ENCODE measurements at places on chromosomes 11 and 22.

DNA sequence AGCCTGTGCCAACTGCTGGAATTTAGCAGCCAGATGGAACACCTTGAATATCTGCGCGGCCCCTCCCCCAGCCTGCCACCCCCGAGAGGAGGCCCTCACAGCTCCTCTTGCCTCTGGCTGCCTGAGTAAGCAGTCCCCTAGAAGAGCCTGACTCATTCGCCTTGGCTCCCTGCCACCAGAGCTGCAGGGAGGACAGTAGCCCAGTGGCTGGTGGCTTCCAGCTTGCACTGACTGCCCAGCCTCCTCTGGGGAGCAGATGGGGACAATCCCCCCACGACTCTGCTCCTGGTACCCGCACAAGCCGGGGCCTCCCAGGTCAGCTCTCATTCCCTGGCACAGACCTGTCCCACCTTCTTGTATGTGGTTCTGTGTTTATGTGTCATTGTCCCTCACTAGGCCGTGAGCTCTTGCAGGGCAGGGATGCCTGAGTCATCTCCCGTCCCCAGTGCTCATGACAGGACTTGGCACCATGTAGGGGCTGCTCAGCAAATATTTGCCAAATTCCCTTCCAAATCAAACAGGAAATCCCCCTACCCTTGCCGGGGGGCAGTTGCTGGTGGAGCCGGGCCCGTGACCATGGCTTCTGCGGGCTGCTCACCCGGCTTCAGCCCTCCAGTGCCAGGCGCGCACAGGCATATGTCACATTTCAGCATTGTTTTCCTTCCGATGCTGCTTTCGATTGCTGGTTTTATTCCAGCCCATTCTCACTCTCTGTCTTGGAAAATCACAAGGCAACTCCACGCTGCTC is 43.6 kb downstream of the CACNG2 start:
- peak; percentile 97 for DNase-seq

DNA sequence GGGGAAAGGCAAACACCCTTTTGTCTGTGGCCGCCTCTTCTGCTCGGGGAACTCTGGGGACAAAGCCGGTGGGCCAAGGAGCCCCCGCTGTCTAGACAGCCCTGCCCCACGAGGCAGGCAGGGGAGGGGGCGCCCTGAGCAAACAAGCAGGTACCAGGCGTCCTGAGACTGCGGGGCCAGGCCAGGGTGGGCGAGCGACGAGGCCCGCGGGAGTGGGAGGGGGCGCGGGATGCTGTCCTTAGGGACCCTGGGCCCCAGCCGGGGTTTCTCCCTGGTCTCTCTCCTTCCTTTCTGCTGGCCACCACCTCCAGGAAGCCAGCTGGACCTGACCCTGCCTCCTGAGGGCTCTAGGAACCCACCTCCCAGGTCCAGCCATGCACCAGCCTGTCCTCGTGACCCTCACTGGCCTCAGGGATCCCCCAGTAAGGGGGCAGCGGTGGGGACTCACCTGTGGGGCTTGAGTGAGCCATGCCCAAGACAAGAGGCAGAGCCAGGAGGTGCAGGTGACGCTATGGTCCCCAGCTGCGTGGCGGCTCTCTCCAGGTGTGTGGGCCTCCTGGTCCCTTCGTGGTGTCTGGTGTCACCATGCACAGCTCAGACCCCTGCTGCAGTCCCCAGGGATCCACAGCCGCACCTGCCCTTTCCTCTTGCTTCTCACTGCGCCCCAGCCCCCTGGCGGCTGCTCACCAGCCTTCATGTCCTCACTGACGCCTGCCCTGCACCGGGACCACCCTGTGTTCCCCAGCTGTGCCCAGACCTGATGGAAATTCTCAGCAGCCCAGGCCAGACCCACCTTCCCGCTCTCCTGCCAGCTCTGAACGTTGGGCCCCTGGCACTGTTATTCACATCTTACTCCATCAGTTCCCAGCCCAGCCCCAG is 26.5 kb upstream of the MUC5AC start:
- no peak for DNase-seq

- no peak for DNase-seq
Measured at GRCh38 chr11:66280428-66280827, 2.5 kb downstream of the CNIH2 start.

DNA sequence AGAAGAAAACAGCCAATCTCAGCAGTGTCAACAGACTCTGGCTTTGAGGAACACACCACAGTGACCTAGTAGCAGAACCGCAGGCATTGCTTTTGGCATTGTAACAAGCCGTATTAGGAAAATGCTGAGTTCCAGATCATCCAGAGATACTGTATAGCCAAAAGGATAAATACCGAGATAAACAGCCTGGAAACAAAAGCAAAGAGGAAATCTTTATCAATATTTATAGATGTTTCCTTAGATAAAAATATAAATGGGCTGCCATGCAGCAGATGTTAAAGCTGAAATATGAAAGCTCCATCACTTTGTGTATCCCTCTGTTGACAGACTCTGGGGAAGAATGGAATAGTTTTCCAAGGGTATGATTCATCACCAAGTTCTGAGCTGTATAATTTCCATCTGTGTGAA is 98.9 kb upstream of the TP53AIP1 start:
- DNase-seq, result peak; percentile 2

DNA sequence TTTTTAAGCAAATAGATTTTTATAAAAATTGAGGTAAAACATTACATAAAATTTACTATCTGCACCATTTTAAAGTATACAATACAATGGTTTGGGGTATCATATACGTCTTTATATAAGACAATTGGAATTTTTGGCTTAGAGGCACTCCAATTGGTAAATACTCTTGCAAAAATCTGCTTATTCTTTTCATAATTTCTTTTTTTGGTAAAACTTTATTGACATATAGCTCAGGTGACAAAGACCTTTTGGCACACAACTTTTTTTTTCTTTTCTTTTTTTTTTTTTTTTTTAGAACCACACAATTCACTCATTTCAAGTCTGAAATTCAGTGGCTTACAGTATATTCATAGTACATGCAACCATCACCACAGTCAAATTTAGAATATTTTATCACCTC is 57.8 kb downstream of the ATG16L2 start:
- no peak for DNase-seq

DNA sequence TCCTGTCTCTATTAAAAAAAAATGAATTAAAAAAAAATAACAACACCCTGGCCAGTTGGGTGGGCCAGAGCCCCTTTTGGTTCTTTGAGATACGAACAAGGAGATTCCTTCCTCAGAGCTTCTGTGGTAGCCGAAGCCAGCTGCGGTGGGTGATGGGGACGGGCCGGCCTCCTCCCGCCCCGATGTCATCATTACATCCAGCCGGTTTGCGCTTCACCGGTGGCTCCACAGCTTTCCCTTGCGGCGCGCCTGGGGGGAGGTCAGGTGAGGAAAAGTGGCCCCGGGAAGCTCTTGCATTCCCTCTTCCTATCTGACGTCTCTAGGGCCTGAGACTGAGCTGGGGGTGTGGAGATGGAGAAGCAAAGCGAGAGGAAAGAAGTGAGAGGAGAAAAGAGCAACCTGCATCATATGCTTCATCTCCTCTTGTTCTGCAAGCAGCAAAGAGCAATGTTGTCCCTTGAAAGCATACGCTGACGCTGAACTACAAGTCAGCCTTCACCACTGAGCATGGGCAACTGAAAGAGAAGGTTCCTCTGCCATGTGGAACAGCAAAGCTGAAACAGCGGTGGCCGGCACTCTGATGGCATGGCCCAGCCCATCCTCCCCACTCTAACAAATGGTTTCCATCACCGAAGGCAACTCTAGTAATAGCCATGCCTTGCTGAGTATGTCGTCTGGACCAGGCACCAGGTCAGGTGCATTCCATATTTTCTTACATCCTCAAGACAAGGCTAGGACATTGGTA is 6.0 kb downstream of the ADAMTS8 start:
- DNase-seq, result no peak

GRCh38 chr22:44311104-44311854 is 1.5 kb downstream of the SHISAL1 start:
- no peak for DNase-seq

DNA sequence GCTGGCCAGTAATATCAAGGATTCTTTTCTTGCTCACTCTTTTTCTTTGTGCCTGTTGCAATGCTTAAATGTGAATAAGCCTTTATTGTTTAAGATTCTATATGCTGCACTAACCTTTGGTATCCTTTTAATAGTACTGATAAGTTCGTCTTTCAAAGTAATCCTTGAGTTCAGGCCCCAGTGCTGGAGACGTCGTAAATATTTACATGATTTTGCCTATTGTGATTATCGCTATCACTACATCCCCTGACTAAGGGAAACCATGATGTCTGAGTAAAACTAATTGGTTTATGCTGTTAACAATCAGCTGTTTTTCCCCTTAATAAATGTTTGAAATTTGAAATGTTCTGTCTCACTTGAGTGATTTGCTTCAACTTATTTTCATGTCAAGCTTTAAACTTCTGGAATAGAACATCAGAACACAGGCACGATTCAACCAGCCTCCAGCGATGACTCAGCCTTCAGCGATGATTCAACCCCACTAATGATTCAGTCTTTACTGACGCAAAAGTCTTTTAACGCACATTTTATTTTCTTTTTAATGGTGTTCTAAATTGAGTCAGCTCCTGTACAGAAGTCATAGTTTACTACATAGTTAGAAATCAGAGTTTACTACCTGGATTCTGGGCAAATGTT is 3.9 kb downstream of the HTATIP2 start:
- peak; percentile 90 for DNase-seq

DNA sequence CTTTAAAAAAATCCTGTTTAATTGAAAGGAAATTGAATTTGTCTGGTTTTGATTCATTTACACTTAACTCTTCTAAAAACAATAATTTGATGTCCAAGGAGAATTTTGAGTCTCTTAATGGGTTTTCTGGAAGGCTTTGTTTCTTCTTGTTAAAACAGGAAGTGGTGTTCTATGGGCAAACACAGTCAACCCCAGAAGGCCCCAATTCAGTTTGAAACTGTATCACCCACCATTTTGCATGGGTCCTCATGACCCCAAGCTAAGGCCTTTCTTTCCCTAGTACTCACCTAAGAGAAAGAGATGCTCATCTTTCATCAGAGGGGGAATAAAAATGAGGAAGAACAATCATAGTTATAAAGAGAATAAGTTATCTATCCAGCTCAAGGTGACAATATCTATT is 10.6 kb downstream of the FLI1 start:
- no peak for DNase-seq

DNA sequence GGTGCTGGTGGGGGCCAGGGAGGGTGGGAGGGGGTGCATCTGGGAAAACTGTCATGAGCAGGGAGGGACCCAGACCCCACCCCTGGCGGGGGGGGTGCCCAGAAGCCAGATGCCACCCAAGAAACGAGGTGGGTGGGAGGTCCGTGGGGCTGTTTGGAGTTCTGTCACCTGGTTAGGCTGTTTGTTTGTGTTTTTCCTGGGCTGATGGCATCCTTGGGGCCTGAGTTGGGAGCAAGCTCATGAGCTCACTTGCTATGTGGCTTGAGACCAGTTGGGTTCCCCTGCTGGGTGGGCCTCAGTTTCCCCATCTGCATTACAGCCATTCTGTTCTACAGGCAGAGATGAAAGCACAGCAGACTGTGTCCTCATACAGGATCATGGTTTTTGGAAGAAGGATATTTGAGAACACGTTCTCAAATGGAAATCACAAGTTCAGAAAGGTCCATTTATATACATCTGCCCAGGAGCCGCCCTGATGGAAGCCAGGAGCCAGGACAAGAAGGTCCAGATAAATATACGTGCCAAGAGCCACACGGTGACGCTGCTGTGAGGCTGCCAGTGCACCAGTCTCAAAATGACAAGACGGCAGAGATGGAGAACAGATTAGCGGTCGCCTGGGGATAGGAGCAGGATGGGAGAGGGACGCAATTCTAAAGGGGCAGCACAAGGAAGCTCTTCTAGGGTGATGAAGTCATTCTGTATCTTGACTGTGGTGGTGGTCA is 312.9 kb downstream of the MN1 start:
- no peak for DNase-seq

GRCh38 chr22:40463017-40463631 is 92.7 kb downstream of the SGSM3 start:
- no peak for DNase-seq

DNA sequence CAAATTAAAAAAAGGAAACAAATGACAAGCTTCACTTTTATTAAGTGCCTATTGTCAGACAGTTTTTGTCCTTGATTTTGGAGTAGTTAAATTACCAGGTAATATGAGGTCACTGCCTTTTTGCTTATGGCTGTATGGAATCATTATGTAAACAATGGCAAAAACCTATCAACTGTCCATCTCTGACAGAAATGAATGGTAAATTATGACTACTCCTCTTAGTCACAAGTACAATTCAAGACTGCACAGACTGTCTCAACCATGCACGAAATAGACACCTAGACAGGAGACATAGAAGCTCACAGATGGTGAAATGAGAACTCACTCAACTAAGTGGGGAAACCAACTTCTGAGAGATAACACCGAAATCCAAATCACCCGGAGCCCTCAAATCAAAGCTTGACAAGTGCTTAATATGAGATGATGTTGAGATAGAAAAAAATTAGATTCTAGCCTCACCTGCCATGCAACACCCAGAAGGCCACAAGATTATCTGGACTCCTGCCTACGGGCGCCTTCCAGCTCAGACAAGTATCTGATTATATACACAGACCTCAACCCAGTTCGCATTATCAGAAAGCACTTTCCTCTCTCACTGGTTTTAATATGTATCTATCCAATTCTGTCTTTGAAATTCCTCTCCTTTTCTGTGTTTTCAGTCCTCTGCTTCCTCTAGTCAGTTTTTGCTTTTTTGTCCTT is 199.3 kb downstream of the CADM1 start:
- no peak for DNase-seq

- no peak for DNase-seq
Measured at GRCh38 chr11:4068962-4069361, 25.6 kb upstream of the RRM1 start.

DNA sequence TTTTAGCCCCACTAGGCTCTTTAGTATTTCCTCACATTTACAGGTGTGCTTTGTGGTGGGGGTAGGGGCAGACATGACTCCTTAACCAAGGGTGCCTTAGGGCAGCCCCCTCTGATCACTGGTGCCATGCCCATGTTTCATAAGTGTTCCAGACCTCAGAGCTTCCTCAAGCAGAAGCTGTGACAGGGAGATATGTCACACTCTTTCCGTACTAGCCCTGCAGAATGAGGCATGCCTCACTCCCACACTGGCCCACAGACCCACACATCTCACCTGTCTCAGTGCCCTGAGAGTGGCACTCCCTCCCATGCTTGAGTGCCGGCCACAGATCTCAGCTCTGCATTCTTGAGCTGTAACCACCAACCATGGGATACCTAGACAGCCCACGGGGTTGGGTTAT is 22.9 kb upstream of the OR56B4 start:
- DNase-seq, result no peak

- DNase-seq, result peak; percentile 95
Measured at GRCh38 chr11:27472398-27473016, at the start of gene LGR4. Gene LGR4 (minus strand): TSS chr11:27472790. CDS start chr11:27472302, 488 bp downstream.

DNA sequence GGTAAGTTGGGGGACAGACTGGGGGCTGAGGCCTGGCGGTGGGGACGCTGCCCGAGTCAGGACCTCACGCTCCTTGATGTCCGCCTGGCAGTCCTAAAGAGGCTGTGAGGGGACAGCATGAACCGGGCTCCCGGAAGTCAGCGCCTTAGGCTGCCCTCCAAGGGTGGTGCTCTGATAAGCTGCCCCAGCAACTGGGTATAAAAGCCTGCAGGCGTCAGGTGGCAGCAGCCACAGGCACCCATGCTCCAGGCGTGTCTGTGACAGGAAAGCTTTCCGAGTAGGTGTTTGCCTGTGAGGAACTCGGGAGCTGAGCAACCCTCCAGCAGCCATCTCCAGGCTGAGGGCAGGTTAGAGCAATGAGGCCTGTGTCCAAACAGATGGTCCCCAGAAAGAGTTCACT is 53.0 kb downstream of the ST3GAL4 start:
- DNase-seq, result no peak

- no peak for DNase-seq
Measured at GRCh38 chr11:31424652-31425051, 55.0 kb downstream of the DNAJC24 start.

- no peak for DNase-seq
Measured at GRCh38 chr11:115544422-115544948, 40.3 kb upstream of the CADM1 start.

Data from EL (cell line).